ENCODE measurements at places on chromosomes 7 and 10.
A peak's percentile ranks its signal among the peaks of the same experiment; 100 is the strongest.

GRCh38 chr10:123135415-123136141 lies at the start of gene HMX3:
TSS of gene HMX3 (plus strand) at chr10:123135970. CDS start at chr10:123136051, 81 bp downstream.
- no peak for DNase-seq

DNA sequence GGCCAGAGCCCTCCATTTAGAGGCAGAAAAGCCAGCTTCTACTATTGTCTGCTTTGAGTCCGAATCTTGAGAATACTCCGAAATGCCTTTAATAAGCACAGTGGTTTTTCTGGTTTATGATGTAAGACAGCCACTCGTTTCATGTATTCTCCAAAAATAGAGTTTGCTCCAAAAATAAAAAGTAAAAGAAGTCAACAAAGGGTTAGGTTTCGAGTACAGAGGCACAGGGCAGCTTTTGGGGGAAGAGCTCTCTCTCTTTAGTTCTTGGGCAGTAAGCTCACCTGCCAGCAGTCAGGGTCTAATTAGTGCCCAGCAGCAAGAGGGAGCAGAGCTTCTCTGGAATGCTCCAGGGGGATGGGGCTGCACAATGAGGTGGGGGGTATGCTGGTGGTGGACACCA lies 20.2 kb downstream of the CREB3L2 start:
- no peak for DNase-seq

GRCh38 chr7:84137812-84138211 lies 56.8 kb downstream of the SEMA3A start:
- peak; percentile 6 for DNase-seq

DNA sequence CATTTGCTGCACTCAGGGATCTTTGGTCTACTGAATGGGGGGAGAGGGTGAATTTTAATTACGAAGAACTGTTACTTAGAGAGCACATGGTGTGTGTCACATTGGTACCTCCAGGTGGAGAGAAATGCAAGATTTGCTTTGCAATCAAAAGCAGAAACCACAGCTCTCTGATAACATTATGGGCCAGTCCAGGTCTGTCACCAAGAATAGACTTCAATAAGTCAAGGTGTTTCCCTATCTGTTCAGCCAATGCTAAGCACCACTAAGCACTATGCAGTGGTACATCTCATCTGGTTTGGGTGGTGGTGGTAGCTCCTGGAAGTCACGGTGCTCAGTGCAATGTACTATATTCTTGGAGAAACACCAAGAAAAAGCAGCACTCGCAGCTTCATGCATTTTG lies 119.6 kb upstream of the AFAP1L2 start:
- no peak for DNase-seq

DNA sequence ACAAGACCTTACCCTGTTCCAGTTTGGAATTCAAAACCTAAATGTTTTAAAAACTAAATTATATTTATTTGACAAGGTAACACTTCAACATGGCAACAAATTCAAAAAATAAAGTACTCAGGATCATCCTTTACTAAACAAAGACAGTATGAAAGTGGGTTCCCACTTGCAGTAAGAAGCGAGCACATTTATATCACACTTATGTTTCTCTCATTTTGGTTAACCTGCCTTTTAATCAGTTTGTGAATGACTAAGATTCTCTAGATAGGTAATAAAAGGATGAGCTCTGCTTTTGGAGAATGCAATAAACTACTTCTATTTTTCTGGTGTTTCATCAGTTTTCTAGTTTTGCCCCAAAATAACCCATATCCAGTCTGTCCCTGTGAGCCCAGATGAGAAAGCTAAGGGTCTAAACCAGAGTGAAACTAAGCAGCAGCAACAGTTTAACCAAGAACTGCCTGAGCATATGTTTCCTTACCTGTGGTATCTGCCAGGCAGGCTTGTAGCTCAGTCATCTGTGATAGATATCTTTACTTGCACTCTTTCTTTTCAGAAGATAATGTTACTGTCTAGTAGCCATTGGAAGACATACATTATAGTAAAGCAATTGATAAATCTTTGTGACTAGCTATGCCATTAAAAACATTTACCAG lies 64.1 kb downstream of the ABLIM1 start:
- DNase-seq, result no peak

GRCh38 chr10:47165711-47166404 lies 134.1 kb upstream of the GDF10 start:
- peak; percentile 80 for DNase-seq

DNA sequence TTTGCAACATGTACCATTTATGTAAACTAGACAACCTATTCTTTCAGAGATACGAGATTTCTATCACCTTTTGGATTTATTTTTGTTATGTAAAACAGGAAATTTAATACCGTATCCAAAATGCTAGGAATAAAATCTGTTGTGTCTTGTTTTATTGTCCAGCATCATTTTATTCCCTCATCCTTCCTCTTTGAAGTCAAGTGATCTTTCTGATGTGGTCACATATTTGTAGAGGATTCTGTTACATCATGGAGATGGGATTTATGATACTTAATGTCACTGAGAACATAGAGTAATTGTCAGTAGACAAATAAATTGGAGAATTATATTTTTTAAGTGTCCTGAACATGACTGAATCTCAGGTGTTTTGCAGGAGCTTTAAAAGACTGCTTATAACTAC lies 64.7 kb downstream of the ZNF277 start:
- no peak for DNase-seq

DNA sequence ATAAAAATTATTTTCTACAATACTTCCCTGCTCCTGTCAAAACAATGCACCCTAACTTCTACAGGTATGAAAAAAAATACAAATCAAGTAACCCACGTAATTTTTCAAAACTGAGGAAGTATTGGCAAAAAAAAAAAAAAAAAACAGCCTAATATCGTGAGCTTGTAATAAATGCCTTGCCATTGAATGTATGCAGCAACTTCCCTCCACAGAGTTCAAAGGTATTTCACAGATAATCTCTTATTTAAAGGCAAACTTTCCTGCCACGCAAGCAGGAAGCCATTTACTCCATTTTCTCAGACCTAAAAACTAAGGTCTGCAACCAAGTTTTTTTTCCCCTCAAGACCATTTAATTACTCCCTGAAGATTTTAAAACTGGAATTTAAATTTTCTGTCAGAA lies 642 bp upstream of the AGR2 start:
- no peak for DNase-seq

DNA sequence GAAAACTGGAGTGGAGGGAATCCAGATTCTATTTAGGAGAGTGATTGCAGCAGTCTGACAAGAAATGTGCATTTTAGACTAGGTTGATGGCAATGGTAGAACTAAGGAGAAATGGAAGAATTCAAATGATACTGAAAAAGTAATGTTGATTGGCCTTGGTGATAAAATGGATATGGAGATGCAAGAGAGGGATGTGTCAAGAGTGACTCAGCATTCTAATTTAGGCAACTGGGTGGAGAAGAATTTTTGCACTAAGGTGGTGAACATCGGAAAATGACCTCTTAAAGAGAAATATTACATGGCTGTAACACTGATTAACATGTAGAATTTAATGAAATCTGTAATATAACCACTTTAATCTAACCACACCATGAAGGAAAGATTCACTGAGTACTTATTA lies 806.5 kb downstream of the PHTF2 start:
- peak; percentile 19 for DNase-seq

GRCh38 chr7:10476642-10477041 lies 497.0 kb upstream of the PHF14 start:
- DNase-seq, result no peak

DNA sequence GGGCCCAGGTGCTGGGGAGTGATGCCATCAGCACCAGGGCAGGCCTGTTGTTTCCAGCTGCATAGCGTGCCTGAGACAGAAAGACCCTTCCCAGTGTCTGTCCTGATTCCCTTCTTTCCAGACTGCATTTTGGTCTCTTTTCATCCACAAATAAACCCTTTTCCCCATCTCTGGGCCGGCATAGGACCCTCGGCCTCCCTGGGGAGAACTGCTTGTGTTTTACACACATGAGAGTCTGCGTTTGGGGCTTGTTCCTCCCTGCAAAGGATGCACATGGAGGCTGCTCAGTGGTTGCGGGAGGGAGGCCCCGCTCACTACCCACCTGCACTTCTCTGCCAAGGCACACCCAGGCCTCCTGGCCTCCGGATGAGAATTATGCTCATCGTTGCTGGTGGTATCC lies 5.8 kb upstream of the MMP21 start:
- DNase-seq, result no peak

DNA sequence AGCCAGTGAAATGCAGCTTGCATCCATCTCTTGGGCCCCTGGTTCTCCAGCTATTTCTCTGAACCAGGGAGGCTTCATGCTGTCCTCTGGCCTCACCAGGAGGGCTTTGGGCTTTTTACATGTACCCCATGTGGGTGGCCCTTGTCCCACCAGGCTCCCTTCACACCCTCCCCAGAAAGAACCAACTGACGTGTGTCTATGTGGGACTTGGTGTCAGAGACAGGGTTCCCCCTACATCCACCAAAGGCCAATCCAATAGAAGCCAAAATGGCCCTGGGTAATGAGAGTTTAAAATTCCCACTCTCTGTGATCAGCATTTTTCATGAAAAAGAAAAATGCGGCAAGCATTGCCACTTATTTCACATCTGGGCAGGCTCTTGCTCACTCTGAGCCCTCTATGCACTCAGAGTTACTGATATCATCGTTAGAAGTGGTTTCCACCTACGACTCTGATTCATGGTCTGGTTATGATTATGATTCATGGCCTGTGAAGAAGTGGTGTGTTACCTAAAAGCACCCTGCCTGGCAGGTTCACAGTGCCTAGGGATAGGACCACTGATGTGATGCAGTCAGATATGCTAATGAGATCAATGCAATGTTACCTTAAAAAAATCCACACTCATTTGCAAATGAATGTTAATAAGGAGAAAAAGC lies 133.5 kb downstream of the BUB3 start:
- peak; percentile 17 for DNase-seq

DNA sequence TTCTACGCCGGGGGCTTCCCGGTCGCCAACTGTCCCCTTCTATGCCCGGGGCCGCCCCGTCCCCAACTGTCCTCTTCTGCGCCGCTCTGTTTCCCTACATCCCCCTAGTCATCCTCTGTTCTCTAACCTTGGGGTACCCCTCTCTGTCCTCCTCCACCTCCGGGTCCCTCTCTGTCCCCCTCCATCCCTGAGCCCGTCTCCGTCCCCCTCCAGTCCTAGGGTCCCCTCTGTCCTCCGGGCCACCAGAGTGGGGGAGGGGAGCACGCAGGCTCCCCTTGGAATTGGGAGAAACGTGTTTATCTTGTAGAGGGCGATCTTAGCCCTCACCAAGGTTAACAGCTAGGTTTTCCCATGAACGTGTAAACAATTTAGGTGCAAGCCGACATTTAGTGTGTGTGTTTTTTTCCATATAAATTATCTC lies 852 bp upstream of the KLF6 start:
- DNase-seq, result peak; percentile 61

GRCh38 chr10:97128039-97128492 lies 57.7 kb downstream of the SLIT1 start:
- DNase-seq, result no peak

GRCh38 chr7:106331441-106332175 lies 46.8 kb upstream of the NAMPT start:
- no peak for DNase-seq

DNA sequence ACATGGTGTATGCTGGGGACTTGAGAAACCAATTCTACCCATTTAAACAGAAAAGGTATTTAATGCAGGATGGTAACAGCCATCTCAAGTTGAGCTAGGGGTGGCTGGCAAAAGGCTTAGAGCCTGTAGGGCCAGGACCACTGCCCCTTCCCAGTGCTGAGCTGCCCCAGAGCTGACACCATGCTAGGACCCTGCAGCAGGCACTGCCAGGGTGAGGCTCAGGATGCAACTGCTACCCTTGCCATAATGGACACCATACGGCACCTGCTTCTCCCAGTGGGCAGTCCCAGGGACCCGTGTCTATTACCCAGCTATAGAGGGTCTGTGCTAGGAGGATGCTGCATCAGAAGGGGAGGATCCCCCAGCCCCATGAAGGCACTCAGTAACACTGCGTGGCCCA lies 160.7 kb upstream of the ADCY1 start:
- DNase-seq, result no peak

DNA sequence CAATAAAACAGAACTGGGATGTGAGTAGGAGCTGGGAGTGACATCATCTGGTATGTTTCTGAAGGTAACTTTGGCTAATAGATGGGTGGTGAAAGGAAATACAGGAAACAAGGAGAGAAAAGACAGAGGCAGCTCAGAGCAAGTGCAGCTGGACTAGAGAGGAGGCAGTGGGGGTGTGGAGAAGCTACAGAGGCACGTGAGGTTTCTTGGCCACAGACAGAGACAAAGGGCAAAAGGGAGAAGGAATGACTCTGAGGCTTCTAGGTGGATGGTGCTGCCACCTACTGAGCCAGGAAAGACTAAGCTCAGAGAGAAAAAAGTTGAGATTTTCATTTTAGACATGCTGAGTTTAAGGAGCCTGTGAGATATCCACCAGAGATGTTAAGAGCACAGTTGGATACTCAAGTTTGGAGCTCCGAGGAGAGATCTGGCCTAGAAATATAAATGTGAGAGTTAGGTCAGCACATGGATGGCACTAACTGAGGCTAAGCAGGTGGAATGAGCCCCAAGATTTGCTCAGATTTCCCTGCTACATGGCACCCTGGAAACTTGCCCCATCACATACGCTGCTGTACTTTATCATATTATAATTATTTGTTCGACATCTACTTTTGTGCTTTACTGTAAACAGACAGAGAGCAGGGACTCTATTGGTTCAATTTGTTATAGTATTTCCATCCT lies 293.0 kb upstream of the IMMP2L start:
- DNase-seq, result peak; percentile 63

DNA sequence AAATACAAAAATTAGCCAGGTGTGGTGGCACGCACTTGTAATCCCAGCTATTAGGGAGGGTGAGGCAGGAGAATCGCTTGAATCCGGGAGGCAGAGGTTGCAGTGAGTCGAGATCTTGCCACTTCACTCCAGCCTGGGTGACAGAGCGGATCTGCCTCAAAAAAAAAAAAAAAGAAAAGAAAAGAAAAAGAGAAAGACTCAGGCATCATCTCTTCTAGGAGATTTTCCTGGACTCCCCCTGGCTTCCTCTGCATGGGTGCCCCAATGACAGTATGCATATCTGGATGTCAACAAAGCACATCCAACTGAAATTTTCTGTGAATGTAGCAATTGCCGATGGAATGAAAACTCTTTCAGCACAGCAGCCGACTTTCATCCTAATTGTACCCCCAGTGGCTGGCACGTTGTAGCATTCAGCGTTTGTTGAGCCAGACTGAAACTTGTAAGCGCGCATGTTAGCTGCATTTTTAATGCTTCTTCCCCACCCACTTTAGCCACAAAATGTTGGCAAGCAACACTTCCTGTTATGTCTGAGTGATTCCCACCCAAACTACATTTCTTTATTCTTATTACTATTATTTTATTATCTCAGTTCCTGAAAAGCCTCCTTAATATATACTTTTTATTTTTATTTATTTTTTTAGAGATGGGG lies 70.2 kb downstream of the PRTFDC1 start:
- DNase-seq, result peak; percentile 81

DNA sequence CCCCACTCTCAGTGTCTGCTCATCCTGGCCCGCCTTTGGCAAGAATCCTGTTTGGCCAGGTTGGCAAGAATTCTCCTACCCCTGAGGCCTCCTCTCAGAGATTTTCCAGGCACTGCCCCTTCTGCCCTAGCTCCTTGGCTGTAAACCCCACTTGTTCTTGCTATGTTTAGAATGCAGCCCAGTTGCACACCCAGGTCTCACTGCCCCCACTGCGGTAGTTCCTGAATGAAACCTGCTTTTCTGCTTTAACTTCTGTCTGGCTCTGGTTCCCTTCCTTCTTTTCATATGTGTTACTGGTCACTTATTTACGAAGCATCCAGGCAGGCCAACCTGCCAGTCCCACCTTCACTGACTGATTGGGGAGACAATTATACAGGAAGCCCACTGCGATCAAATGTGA lies 576.9 kb downstream of the GLRX3 start:
- no peak for DNase-seq
